ENCODE measurements at places on chromosomes 5 and 9.

DNA sequence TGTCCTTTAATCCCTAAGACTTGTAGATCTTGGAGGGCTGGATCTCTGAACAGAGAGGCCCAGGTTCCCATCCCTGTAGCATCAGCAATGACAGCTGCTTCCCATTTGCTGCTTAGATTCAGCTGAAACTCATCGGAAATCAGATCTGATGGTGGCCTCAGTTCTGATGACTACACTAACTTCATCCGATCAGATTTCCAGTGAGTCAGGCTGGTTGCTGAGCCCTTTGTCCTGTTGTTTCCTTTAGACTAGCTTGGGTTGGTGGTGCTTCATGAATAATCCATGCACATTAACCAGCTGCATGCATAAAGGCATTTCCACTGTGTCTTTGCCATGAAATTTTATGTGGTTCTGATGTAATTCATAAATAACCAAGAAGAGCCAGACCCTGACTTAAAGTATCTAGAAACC lies 195.2 kb upstream of the TUT7 start:
- DNase-seq, result peak; percentile 97

DNA sequence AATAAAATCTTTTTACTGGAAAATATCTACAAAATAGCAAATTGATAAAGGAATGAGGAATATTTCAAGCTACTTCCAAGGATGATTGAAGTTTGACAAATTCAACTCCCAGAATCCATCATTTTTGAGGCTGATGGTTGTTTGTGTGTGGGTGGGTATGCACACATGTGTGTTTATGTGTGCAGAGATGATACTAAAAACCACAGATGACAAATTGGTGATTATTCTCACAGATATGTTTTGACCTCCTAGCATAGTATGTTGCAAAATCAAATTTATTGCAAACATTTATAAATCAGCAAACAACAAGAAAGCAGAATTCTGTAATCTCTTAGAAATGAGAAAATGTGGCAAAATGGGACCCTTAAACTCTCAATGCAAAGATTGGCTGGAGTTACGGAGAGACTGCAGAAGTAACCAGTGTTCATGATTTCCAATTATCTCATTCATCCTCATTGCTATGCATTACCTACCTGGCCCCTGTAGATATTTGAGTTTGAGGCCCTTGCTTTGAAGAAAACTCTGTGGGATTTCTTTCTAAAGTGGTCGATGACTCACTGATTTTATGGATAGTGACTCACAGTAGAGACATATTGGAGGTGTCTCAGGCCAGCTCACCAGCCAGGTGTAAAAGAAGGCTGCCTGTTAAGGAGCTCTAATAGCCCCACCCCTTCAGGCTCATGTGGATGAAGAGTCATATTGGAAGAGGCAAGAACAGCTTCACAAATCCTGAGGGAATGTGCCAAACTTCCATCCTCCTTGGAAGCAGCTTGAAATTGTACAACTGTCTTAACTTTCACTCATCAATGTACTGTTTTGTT lies 44.6 kb upstream of the TMC1 start:
- peak; percentile 71 for DNase-seq

DNA sequence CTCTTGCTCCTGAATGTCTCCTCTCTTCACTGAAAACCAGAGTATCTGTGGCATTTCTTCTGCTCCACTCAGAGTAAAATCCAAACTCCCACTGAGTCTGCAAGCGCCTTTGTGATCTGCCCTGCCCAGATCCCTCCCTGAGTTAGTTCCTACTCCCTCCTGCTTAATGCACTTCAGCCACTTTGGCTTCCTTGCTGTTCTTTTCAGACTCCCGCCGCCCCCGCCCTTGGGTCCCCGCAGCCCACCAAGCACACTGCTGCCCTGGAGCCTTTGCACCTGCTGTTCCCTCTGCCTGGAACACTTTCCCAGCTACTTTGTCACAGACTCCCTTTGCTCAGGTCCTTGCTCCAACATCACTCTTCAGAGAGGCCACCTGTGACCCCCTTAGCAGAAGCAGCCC lies 127.2 kb upstream of the SLC25A48 start:
- no peak for DNase-seq

DNA sequence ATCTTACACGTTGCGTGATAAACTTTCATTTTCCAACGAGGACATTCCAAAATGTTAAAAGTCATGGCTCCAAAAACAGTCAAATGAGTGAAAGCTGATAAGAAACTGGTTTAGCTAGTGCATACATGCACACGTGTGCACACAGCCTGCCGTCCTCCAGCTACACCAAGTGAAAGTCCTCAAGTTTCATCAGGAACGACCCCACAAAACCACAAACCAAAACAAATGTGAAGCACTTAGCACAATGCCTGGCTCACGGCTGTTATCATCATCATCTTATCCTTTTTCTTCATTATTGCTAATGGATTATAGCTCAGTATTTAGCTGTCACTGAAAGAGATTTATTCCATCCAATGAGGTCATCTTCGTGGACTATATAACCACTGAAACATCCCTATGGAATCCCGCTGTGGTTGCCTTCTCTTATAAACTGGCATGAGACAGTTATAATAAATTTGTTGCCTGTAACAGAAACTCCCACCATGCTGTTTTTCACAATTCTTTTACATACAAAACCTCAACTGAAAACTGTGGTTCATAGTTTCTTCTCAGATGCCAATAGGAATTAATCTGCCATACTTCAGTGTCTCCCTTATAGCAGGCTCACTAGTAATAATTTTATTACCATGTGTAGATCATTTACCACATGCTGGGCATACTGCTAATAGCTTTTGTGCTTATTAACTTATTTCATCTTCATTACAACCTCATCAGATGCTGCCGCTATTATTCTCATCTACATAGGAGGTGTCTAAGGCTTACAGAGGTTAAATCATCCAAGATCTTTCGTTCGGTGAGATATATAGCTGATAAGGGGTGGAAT lies 56.1 kb downstream of the SAXO1 start:
- DNase-seq, result peak; percentile 97

GRCh38 chr9:2489838-2490314 lies 131.7 kb upstream of the VLDLR start:
- DNase-seq, result peak; percentile 84

GRCh38 chr5:56876327-56876726 lies 33.1 kb upstream of the SETD9 start:
- peak; percentile 19 for DNase-seq

DNA sequence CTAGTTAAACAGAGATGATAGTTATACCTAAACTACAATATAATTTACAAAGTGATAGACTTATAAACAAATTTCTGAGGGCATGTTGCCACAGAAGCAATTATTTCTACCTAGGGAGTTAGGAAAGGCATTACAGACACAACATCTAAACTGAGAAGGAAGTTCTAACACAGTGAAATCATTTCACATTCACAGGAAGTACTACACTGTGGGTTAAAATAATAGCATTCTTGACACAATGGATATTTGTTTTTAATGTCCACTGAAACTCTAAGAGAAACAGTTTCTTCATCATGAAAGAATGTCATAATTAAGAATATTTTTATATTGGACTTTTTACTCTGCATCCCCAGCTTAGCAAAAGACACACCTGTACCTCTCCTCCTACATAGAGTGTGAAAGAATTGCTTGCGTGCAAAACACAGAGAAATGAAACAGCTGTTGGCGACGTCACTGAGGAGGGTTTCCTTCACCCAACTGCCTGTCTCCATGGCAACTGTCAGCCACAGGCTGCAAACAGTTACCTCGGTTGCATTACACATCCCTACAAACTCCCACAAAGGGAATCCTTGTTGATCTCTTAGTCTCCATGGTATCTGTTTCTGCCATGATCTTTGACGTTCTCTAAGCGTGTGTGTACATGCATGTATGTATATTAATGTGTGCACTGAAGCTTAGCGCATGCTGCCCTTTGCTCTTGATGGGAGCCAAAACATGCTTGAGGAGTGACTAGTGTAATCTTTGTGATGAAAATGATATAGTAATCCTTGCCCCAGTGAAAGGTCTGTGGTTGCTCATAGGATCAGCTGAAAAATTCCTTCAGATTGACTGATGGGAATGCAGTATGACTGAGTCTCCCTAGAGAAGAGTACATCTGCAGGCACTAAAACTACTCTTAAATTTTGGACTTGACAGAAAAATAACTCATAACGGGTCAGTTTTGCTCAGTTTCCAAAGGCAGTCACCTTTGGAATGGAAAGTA lies 168.5 kb downstream of the ACTL7B start:
- DNase-seq, result peak; percentile 93

DNA sequence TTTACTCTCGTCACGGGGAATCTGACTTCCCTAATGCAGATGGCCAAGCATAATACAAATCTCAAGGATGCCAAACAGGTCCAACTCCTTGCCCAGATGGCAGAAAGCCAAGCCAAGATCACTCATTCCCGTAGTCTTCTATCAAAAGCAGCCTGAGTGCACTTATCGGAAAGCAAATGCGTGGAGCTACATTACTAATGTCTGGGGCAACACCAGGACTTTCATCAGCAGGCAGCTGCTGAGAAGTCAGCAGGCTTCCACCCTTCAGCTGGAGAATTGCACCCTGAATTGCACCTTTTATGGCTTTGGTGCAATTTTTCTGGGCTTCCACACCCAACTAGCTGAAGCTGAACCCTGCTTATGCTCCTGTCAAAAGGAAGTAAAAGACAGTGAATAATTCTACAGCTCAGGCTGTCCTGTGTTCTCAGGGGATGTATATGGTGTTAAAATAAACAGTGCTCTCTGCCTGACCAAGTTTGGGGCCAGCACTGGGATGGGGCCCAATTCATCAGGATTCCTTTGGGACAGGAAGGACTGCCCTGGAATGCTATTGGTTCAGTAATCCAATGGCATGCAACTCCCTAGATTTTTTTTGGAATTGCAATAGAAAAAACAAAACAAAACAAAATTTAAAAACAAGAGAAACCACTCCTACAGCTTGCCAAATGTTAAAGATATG lies 92.6 kb downstream of the DPYSL3 start:
- peak; percentile 36 for DNase-seq

- DNase-seq, result peak; percentile 17
These were observed 679 bp downstream of the DOLK start for GRCh38 chr9:128946571-128947276.

DNA sequence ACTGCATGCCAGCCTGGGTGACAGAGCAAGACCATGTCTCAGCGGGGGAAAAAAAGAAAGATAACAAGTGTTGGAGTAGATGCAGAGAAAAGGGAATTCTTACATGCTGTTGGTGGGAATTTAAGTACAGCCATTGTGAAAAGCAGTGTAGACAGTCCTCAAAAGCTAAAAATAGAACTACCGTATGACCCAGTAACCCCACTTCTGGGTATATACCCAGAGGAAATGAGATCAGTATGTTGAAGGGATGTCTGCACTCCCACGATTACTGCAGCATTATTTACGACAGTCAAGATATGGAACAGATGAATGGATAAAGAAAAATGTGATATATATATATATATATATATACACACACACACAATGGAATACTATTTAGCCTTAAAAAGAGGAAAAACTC lies 225.3 kb upstream of the SLC24A2 start:
- DNase-seq, result no peak

- DNase-seq, result no peak
These were observed 16.6 kb upstream of the SARDH start for GRCh38 chr9:133754688-133755227.

DNA sequence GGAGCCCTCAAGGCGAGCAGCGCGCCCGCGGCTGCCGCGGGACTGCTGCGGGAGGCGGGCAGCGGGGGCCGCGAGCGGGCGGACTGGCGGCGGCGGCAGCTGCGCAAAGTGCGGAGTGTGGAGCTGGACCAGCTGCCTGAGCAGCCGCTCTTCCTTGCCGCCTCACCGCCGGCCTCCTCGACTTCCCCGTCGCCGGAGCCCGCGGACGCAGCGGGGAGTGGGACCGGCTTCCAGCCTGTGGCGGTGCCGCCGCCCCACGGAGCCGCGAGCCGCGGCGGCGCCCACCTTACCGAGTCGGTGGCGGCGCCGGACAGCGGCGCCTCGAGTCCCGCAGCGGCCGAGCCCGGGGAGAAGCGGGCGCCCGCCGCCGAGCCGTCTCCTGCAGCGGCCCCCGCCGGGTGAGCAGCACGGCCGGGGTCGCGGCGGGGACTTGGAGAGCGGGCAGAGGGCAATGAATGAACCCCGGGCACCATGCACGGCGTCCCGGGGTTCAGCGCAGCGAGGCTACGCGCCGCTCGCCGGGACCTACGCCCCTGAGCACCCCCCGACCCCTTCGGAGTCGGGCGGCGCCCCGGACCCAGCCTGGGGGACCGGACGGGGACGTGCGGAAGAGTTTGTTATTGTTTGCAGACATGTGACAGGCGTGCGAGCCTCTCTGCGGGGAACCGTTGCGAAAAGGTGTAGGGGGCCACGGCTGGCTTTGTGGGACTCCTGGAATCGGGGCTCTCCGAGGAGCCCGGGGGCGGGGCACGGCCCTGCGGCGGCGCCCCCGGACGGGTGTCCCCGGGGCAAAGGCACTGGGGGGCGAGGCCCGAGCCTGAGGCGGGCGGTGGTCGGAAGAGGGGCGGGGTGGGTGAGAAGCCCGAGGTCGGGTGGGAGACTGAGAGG lies 553 bp downstream of the MAP3K1 start:
- peak; percentile 17 for DNase-seq

- peak; percentile 60 for DNase-seq
These were observed 100.6 kb upstream of the IER5L start for GRCh38 chr9:129278391-129279237.

DNA sequence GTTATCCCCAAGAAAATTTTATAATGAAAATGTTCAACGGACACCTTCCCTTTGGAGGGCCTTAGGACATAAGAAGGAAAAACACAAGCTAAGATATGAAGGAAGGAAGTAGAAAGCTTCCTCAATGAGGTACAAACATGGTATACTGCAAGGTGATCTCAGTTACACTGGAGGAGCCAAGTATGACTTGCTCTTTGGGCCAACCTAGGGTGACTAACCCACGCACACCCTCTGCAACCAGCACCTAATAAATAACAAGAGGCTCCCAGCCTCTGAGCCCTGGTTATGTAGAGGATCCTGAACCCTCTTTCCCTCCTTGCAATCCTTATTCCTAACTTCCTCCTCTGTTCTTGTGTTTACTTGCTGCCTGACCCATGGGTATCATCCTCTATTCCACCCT lies 38.3 kb upstream of the KCNV2 start:
- DNase-seq, result no peak

DNA sequence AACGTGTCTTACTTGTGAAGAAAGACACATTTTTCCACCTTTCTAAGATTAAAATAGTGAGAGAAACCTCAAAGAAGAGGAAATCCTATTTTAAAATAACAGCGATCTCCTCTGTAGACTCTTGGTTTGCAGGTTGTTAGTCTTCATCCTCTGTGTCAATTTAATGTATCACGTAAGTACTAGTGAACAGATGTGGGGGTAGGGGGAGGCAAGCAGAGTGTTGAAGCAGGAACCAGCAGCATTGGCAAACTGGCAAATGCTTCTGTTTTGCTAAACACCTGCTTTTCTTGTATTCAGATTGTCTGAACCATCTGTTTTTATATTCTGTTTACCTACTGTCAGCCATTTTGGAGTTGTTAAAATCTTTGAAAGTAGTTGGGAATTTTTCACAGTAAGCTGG lies 159.3 kb upstream of the TLX3 start:
- no peak for DNase-seq

DNA sequence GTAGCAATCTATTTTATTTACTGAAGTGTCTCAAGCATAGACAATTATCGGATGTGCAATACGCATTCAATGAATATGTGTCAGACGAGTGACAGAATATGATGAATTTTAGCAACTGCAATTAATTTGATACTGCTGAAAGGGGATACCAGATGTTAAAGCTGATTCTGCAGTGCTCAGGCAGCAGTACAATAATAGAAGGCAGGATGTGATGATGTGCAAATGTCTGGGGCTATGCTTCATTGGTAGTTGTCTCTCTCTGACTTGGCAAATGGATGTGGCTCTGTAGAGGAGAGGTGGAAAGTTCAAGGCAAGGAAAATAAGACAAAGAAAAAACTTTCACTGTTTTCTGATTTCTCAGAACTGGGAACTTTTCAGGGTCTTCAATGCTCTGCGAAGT lies 721.2 kb downstream of the CDH18 start:
- DNase-seq, result no peak
